ENCODE measurements at places on chromosomes 5 and 9. TPM values are rescaled to one million over a fixed set of nuclear protein-coding genes. Genes with fewer than 3 reads are reported as not detected.

PCDHA9 gene
- 1.4 TPM for total RNA-seq

DBH gene
- total RNA-seq: 0.59 TPM

HNRNPK gene
- total RNA-seq: 943 TPM

FAM53C gene
- 64.9 TPM for total RNA-seq

DNA sequence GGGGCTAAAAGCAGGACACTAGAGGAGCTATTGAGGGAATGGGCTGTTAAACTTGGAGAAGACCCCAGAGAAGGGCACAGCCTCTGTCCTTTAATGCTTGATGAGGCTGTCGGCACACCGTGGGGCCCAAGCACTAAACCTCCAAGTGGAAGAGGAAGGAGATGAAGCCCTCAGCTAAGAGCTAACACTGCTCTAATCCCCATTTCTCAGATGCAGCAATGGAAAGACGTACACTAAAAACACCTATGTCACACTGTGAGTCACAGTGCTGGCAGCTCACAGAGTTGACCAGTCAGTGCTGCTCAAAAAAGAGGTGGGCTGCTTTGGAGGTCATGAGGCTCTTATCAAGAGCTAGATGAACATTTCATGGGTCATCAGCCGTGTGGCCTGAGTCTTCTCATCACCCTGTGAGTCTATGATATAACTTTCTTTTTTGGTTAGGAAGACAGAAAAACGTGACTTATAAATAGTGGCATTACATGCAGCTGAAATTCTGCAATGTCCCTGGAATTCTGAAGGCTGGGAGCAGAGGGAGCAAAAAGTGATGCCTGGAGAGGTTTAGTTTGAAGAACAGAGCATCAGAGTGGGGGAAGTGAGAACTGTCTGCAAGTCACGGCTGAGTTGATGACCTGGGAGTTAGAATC, 21.5 kb downstream of the TNFSF8 start:
- no peaks in the 10 kb centered on the region for H3K4me1 ChIP-seq
- no peaks in the 10 kb centered on the region for H3K36me3 ChIP-seq
- no peak overlapping the region for H3K27ac ChIP-seq
- DNase-seq: no peak
- no peak overlapping the region for H3K4me3 ChIP-seq

GRCh38 chr9:2526071-2526828, 95.3 kb upstream of the VLDLR start:
- peaks cover 9% of the 10 kb centered on the region for H3K36me3 ChIP-seq
- no peak for DNase-seq
- H3K27me3 ChIP-seq: no peaks in the 10 kb centered on the region
- H3K4me3 ChIP-seq: no peak overlapping the region

ADAMTS6 gene
- 8.2 TPM for total RNA-seq

DNA sequence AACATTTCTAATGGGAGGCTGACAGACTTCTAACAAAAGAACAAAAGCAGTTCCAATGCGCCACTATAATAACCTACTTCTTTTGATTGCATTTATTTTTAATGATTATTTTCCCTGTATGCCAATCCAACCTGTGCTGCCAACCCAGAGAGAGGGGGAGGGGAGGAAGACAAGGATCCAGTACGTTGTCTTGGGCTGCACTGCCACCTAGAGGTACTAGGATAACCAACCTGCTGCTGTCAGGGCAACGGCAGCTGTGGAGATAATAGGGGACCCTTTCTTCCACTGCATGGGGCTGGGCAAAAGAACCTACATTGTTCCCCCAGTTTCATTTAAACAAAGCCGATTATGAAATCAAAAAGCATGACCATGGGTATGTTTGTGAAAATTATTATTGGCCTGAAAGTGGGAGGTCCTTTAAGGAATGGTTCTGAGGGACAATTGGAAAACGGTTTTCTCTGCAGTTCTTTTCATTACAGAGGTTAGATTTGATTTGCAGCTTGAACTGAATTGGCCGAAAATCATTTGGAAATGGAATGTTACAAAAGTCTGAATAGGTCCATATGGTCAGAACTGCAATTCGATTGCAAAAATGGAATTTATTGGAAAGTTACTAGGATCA, 101.3 kb downstream of the RASEF start:
- no peaks in the 10 kb centered on the region for H3K27me3 ChIP-seq
- peak; percentile 74 for DNase-seq
- peaks cover 12% of the 10 kb centered on the region for H3K4me1 ChIP-seq
- no peak overlapping the region for H3K27ac ChIP-seq
- no peak overlapping the region for H3K4me3 ChIP-seq

SLC6A19 gene
- total RNA-seq: not detected

PAPPA gene
- 0.72 TPM for total RNA-seq

GRCh38 chr5:67190861-67191260, 5.7 kb downstream of the CD180 start:
- no peak for DNase-seq
- H3K4me3 ChIP-seq: no peak overlapping the region
- peaks cover 11% of the 10 kb centered on the region for H3K4me1 ChIP-seq
- H3K27me3 ChIP-seq: no peaks in the 10 kb centered on the region

GRCh38 chr5:153079396-153079795, 411.1 kb upstream of the GRIA1 start:
- no peak for DNase-seq
- H3K4me3 ChIP-seq: no peak overlapping the region
- no peaks in the 10 kb centered on the region for H3K36me3 ChIP-seq
- no peaks in the 10 kb centered on the region for H3K4me1 ChIP-seq
- H3K27ac ChIP-seq: no peak overlapping the region

DNA sequence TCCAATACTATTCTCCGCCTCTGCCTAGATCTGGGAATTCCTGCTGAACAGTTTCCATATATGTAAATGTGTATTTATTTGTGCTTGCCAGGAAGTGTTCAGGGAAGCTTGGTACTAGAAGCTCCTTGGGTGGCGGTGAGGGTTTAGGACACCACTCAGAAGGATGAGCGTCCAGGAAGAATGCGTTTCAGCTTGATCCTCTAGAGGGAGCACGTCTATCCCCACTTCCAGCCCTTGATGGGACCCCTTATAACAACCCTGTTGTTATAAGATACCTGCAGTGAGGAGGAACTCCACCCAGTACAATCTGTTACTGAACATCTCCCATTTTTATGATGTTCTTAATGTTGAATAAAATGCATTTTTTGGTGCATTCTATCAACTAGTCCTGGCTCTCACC, 88.9 kb downstream of the CYFIP2 start:
- no peaks in the 10 kb centered on the region for H3K27me3 ChIP-seq
- peaks cover 9% of the 10 kb centered on the region for H3K36me3 ChIP-seq
- no peak overlapping the region for H3K27ac ChIP-seq
- DNase-seq: no peak

- no peaks in the 10 kb centered on the region for H3K36me3 ChIP-seq
- DNase-seq: no peak
- no peaks in the 10 kb centered on the region for H3K4me1 ChIP-seq
- H3K4me3 ChIP-seq: no peak overlapping the region
- H3K27me3 ChIP-seq: no peaks in the 10 kb centered on the region
These were observed 844.4 kb upstream of the CDH18 start for GRCh38 chr5:20832204-20833080.

DNA sequence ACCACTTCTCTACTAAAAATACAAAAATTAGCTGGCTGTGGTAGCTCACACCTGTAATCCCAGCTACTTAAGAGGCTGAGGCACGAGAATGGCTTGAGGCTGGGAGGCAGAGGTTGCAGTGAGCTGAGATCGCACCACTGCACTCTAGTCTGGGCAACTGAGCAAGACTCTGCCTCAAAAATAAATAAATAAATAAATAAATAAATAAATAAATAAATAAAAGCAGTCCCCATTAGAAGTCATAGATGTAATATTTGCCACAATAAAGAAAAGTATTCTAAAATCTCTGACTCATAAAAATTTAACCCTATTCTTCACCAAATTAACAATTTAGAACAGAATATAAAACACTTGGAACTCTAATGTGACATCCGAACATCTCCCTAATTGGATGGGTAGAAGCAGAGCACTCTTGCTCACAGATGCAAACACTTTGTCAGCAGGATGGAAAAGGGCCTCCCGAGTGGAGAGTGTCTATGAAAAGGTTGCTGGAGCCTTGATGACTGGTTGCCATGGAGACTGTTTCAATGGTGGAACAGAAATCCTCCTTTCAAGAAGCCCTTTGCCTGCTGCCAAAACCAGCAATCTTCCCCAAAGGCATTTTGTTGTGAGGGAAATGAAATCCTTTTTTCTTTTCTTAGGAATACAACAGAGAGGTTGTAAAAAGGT, 38.9 kb upstream of the TRAF1 start:
- H3K27ac ChIP-seq: peak overlapping the region; percentile 78
- H3K36me3 ChIP-seq: peaks cover 6% of the 10 kb centered on the region
- DNase-seq: peak; percentile 31
- H3K4me1 ChIP-seq: peaks cover 41% of the 10 kb centered on the region
- H3K27me3 ChIP-seq: peaks cover 11% of the 10 kb centered on the region
- H3K4me3 ChIP-seq: peak overlapping the region; percentile 57

- no peak overlapping the region for H3K4me3 ChIP-seq
- no peak for DNase-seq
- peaks cover 9% of the 10 kb centered on the region for H3K4me1 ChIP-seq
- H3K36me3 ChIP-seq: no peaks in the 10 kb centered on the region
These were observed 46.4 kb upstream of the SH3GL2 start for GRCh38 chr9:17532461-17532860.

- no peaks in the 10 kb centered on the region for H3K27me3 ChIP-seq
- no peak overlapping the region for H3K27ac ChIP-seq
- DNase-seq: no peak
- peaks cover 8% of the 10 kb centered on the region for H3K4me1 ChIP-seq
- no peak overlapping the region for H3K4me3 ChIP-seq
These were observed 166.0 kb downstream of the ADAMTS12 start for GRCh38 chr5:33725806-33726205.

Data from neural crest cell (in vitro differentiated cells).